ENCODE measurements at places on chromosomes 7 and 10. TPM values are rescaled to one million over a fixed set of nuclear protein-coding genes. Genes with fewer than 3 reads are reported as not detected.

DNA sequence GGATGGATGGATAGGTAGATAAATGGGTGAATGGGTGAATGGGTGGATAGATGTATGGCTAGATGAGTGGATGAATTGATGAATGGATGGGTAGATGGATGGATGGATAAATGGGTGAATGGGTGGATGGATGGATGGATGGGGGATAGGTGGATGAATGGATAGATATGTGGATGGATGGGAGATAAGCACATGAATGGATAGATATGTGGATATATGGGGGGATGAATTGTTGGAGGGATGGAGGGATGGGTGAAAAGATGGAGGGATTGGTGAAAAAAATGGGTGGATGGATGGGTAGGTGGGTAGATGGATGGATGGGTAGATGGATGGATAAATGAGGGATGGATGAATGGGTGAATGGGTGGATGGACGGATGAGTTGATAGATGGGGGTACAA is 196.4 kb downstream of the FRMD4A start:
- no peak for DNase-seq
- H3K27ac ChIP-seq: no peak overlapping the region
- no peak overlapping the region for H3K4me3 ChIP-seq
- no peaks in the 10 kb centered on the region for H3K4me1 ChIP-seq
- H3K27me3 ChIP-seq: peaks cover 10% of the 10 kb centered on the region
- no peaks in the 10 kb centered on the region for H3K36me3 ChIP-seq

- H3K27me3 ChIP-seq: no peaks in the 10 kb centered on the region
- no peak overlapping the region for H3K27ac ChIP-seq
- H3K4me1 ChIP-seq: peaks cover 18% of the 10 kb centered on the region
Observed at GRCh38 chr10:95291365-95292039, 699 bp upstream of the PDLIM1 start.

DNA sequence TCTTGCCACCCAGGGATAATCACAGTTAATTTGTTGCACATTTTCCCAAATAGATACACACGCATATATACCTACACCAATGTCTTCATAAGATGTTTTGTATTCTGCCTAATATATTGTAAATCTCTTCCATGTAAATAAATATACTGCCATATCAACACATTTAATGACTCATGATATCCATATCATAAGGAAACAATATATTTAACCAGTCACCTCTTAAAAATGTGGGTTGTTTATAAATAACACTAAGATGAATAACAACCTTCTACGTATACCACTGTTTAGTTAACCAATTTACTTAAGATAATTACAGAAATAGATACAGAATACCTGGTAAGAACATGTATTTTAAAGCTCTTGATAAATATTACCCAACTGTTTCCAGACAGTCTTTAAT is 38.2 kb downstream of the ELAPOR2 start:
- no peaks in the 10 kb centered on the region for H3K27me3 ChIP-seq
- DNase-seq: no peak
- H3K36me3 ChIP-seq: no peaks in the 10 kb centered on the region
- H3K27ac ChIP-seq: no peak overlapping the region
- H3K4me1 ChIP-seq: peaks cover 6% of the 10 kb centered on the region

- no peak overlapping the region for H3K4me3 ChIP-seq
- no peaks in the 10 kb centered on the region for H3K4me1 ChIP-seq
- H3K36me3 ChIP-seq: peaks cover 6% of the 10 kb centered on the region
- no peak for DNase-seq
- H3K27ac ChIP-seq: no peak overlapping the region
Observed at GRCh38 chr10:98422182-98422581, 7.2 kb upstream of the PYROXD2 start.

- H3K4me1 ChIP-seq: no peaks in the 10 kb centered on the region
- peaks cover 12% of the 10 kb centered on the region for H3K36me3 ChIP-seq
- H3K27me3 ChIP-seq: no peaks in the 10 kb centered on the region
- DNase-seq: no peak
- no peak overlapping the region for H3K4me3 ChIP-seq
Observed at GRCh38 chr10:109861081-109861480, 62.2 kb downstream of the XPNPEP1 start.

GRCh38 chr7:121235201-121235600 is 93.6 kb upstream of the WNT16 start:
- H3K36me3 ChIP-seq: no peaks in the 10 kb centered on the region
- no peak overlapping the region for H3K4me3 ChIP-seq
- H3K27ac ChIP-seq: no peak overlapping the region
- H3K4me1 ChIP-seq: no peaks in the 10 kb centered on the region
- H3K27me3 ChIP-seq: peaks cover 46% of the 10 kb centered on the region
- DNase-seq: no peak

DNA sequence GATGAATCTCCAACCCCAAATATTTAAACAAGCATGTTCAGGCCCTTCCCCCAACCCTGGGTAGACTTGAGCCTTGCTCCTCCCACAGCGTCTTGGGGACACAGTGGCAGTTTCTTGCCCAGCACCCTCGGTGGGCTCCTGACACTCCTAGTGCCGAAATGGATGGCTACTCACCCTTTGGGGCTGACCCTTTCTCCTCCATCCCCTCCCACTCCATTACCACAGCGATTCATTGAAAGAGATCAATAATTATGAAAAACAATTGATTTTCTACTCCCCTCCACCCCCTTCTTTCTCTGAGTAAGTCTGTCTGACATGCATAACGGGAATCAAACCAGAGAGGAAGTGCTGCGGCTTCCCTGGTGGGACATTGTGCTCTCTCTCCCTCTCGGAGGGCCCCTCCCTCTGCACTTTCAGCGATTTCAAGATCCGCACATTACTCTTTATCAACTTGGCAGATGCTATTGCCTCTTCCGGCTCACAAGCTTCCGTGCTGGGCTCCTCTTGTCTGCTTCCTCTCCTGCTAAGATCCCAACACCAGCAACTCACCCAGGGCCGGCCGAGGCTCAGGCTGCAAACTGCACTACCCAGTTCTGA is 79.0 kb upstream of the PLXNA4 start:
- H3K4me1 ChIP-seq: peaks cover 5% of the 10 kb centered on the region
- H3K4me3 ChIP-seq: no peak overlapping the region
- peaks cover 12% of the 10 kb centered on the region for H3K27me3 ChIP-seq
- H3K27ac ChIP-seq: no peak overlapping the region
- no peak for DNase-seq
- H3K36me3 ChIP-seq: no peaks in the 10 kb centered on the region

The PTPN20 gene
- total RNA-seq: 0.26 TPM

The GIMAP5 gene
- not detected for total RNA-seq

The MEOX2 gene
- total RNA-seq: not detected
